Activated T-helper 1 cell treated with anti-CD3 and anti-CD28 coated beads, Interleukin-12 subunit alpha, Interleukin-12 subunit beta, Interleukin-2, Interleukin-4 antibody, amounts not matched to agents 30 ng/mL and 10 ng/mL and 1 ng/mL, durations not matched to agents 14 hours and 24 hours and 36 hours (primary cell): ENCODE measurements at places on chromosomes 16 and 17. TPM values are rescaled to one million over a fixed set of nuclear protein-coding genes. Genes with fewer than 3 reads are reported as not detected.

DNA sequence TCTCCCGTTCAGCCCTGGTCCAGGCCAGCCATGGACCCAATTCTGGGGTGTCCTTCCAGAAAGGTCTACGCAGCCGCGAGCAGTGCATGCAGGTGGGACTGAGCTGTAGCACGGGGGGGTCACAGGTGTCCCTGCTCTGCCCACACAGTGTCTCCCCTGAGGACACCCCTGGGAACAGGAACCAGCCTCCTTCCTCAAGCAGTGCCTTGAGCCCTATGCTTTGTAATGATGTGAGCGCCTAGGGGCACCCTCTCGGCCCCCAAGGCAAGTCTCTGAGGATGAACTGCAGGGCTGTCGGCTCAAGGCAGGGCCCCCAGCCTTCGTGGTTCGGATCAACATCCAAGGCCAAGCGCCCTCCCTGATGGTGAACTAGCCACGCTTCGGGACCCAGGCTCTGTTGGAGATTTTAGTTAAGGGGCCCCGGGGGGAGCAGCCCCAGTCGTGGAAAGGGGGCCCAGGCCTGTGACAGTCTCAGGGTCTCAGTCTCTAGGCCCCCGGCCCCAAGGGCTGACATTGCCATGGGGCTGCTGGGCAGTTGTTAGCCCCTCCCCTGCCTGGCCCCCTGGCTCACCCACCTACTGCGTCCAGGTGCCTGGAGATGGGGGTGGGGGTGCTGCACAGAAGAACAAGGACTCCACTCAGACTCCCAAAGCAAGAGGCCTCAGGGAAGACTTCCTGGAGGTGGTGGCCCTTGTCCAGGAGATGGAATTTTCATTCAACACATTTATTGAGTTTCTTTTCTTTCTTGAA lies 2.3 kb downstream of the IL17C start:
- no peak for DNase-seq

CBFA2T3 gene
- total RNA-seq = 0.05 TPM in 1 of 2 replicates, not detected in the other

- DNase-seq = no peak
Measured at GRCh38 chr17:72604518-72604917, 483.7 kb downstream of the SOX9 start.

RASD1 gene
- 10.1 and 12.9 TPM in 2 replicates for total RNA-seq

- DNase-seq = no peak
Measured at GRCh38 chr17:21077281-21077680, 34.5 kb upstream of the USP22 start.

GRCh38 chr16:75506574-75506973 lies 11.3 kb upstream of the CHST6 start:
- DNase-seq = no peak

ZNF597 gene
- total RNA-seq = 2.6 TPM in 2 replicates

DNA sequence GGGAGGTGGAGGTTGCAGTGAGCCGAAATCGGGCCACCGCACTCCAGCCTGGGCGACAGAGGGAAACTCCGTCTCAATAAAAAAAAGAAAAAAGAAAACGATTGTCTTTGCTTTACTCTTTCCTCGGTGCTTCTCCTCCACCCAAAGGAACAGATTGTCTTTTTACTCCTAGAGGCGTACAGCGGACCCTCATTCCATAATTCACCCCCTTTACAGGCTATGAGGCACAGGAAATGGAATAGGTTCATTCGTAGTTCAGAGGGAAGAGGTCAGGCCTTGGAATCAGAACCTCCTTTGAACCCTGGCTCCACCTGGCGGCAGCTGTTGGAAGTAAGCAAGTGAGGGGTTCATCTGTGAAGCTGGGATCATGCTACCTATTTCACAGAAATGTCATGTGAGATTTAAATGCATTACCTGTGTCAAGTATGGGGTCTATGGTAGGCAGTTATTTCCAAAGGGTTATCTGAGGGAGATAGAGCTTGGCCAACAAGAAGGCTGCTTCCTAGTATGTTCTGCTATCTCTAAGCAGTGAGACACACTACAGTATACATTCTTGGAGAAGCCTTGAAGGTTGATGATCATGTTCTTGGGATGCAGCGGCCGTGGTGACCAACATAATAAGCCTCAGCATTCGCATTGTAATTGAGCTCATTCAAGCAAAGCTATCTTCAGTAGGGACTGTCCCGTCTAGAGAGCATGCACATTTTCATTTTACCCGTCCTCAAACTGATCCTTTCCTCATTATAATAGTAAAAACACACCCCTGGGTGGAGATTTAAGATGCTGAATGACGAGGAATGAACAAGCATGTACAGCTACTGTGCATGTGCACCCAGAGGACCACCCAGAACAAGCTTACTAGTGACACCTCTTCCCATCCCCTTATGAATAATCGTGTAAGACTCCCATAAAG lies 18.7 kb upstream of the ZNF689 start:
- peak; percentile 77 for DNase-seq

EIF3CL gene
- total RNA-seq = 139 and 192 TPM in 2 replicates
